ENCODE measurements at places on chromosomes 16 and 17. TPM values are rescaled to one million over a fixed set of nuclear protein-coding genes. Genes with fewer than 3 reads are reported as not detected.
A peak's percentile ranks its signal among the peaks of the same experiment; 100 is the strongest.

DNASE1L2 gene
- 1.2 TPM for total RNA-seq

- H3K27ac ChIP-seq, result no peak overlapping the region
- H3K27me3 ChIP-seq, result peaks cover 10% of the 10 kb centered on the region
- H3K4me3 ChIP-seq, result no peak overlapping the region
- H3K36me3 ChIP-seq, result no peaks in the 10 kb centered on the region
- DNase-seq, result no peak
These were observed 150.9 kb downstream of the MRM1 start for GRCh38 chr17:36752096-36752888.

DNA sequence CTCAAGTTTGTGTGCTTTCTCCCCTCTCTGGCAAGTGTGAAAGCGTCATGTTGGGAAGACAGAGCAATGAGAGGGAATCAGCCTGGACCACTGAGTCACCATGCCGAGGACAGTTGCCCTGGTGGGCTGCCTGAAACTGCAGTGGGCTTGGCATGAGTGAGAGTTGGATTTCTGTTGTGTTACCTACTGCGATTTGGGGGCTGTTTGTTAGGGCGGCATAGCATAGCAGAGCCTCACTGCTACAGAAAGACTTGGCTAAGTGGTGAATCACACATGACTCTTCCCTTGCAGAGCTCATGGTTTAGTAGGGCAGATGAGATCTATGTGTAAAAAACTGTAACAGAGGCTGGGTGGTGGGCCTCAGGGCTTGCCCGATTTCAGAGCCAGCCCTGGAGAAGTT lies 324.6 kb downstream of the C16orf95 start:
- DNase-seq, result no peak
- H3K27me3 ChIP-seq, result no peaks in the 10 kb centered on the region
- H3K36me3 ChIP-seq, result no peaks in the 10 kb centered on the region
- peaks cover 33% of the 10 kb centered on the region for H3K4me1 ChIP-seq

GRCh38 chr17:81858170-81858966 lies 2.0 kb downstream of the P4HB start:
- peaks cover 29% of the 10 kb centered on the region for H3K36me3 ChIP-seq
- peaks cover 29% of the 10 kb centered on the region for H3K4me1 ChIP-seq
- H3K27me3 ChIP-seq, result no peaks in the 10 kb centered on the region
- H3K4me3 ChIP-seq, result peak overlapping the region; percentile 97
- H3K27ac ChIP-seq, result no peak overlapping the region
